Bronchial epithelial cell (primary cell): ENCODE measurements at places on chromosomes 1 and 21.

- DNase-seq, result no peak
These were observed 7.5 kb downstream of the LRRC8C start for GRCh38 chr1:89640440-89640839.

DNA sequence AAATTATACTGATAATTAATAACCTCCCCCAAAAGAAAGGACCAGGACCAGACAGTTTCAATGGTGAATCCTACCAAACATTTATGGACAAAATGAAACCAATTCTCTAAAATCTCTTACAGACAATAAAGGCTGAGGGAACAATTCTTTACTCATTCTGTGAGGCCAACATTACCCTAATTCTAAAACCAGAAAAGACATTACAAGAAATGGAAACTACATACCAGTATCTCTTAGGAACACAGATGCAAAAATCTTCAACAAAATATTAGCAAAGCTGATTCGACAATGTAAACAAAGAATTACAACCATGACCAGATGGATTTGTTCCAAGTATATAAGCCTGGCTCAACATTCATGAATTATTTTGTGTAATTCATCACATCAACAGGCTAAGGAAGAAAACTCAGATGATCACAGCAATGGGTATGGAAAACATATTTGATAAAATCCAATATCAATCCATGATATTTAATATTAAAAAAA lies 8.6 kb downstream of the TMED5 start:
- DNase-seq, result no peak

- DNase-seq, result no peak
These were observed 123.9 kb upstream of the KRTAP19-8 start for GRCh38 chr21:31162079-31162699.

DNA sequence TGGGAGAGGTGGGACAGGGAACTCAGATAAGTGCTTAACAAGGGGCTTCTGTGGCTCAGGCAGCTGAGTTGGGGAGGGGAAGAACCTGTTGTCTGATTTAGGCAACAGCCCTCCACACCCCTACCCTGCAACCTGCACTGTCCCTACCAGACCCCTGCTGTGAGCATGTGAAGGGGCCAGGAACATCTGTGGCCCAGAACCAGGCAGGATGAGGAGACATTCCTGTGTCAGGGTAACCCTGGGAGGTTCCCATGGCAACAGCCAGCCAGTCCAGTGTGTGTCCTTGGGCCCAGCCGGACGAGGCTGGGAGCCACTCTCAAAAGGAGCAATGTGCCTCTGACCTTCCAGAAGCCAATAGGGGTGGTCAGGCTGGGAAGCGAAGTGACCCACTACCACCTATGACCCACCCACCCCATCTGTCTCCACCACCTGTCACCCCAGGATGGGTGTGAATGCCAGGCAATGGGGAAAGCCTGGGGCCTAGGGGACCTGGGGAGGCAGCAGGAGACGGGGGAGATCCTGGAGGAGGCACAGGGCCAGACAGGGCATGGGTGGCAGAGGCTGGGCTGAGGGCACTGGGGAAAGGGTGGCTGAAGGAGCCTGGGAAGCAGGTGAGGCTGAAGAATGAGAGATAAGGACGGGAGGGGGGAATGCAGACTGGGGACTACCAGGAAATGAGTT lies 5.0 kb upstream of the PMVK start:
- DNase-seq, result no peak

- no peak for DNase-seq
These were observed 639 bp downstream of the NUP133 start for GRCh38 chr1:229507502-229507901.

DNA sequence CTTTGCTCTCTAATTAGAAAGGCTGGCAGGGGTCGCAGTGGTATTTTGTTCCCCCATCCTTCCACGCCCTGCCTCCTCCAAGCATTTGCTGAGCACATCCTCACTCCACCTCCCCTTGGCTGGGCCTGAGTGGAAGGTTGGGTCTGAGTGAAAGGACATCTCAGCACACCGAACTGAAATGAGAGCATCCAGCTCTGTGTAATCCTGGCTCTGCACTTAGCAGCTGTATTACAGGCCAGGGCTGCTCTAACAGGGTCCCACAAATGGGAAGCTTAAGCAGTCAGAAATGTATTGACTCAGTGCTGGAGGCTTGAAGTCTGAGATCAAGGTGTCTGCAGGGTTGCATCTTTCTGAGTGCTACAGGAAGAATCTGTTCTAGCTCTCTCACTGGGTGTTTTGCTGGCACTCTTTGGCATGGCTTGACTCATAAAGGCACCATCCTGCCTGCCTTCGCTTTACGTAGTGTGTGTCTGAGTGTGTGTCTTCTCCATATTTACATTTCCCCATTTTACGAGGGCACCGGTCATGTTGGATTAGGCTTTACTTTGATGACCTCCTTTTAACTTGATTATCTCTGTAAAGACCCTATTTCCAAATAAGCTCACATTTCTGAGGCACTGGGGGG lies 48.5 kb upstream of the IGSF21 start:
- DNase-seq, result no peak

GRCh38 chr1:182672487-182672836 lies 11.9 kb downstream of the RGS8 start:
- no peak for DNase-seq

- DNase-seq, result no peak
These were observed 808.6 kb downstream of the USP25 start for GRCh38 chr21:16538405-16538804.

DNA sequence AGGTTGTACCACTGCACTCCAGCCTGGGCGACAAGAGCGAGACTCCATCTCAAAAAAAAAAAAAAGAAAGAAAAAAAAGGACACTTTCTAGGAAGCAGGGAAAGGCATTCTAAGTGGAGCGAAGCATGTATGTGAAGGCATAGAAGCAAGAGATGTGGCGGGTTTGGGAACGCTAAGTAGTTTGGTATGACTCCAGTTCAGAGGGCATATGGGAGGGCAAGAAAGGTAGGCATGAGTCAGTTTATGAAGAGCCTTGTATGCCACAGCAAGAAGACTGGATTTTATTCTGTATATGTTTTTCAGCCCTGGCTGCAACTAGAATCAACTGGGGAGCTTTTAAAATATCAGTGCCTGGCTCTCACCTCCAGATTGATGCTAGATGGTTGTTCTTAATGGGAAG lies 4.4 kb upstream of the ELOVL1 start:
- peak; percentile 63 for DNase-seq

DNA sequence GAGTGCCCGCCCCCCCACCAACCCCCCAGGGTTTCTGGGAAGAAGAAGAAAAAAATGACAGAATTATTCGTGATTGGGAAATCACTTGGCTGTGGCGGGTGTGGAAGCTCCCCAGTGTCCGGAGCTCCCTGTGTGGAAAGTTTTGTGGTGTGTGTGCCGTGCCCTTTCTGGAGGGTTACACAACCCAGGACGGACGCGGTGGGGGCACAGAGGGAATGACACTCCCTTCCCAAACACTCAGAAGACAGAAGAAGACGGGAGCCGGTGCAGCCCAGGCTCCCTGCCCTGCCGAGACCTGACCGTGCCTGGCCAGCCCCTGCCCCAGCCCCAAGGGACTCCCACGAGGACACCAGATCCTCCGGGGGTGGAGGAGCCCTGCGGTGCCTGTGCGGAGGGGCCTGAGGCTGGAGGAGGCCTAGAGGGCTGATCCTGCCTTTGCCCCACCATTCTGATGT lies 33.0 kb upstream of the ADARB1 start:
- no peak for DNase-seq

DNA sequence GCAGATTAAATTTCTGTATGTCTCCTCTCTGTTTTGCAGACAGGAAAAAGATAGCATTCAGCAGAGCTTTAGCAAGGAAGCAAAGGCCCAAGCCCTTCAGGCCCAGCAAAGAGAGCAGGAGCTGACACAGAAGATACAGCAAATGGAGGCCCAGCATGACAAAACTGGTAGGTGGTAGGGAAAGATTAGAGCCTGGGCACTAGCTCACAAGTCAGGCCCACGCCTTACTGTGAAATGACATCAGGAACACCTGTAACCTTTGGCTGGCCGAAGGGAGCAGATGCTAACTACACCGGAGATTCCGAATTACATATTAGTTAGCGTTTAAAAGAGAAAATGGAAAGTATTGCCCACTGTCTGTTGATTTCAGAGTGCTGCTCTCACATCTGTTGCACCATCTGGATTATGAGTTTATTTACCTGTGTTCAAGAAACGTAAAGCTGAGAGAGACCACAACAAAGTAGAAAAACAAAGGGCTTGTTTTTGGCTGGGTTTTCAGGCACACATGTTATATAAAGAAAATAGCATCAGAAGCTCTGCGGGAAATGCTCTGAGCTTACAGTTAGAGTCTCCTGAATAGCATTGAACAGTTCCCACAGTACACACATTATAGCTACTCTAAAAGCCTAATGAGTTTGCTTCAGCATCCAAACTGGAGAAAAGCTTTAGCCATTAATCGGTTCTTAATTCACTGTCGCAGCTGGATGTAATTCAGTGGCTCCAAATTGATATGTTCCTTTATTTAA lies 160.0 kb downstream of the SDCCAG8 start:
- DNase-seq, result no peak

DNA sequence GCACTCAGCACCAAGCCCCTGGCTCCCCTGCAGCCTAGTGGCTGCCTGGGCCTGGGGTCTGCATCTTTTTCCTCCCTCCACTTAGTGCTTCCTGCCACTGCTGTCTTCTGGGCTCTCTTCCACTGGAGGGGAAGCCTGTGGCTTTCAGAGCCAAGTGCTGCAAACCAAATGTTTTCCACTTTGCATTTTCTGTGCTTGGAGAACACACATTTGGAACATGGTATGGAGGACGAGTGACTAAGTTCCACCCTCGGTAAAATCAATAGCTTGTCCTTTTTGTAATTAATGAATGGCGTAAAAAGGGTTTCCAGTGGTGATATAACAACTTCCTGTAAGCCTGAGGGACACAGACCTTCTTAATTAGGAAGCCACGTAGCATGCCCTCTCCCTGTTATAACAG lies 10.1 kb upstream of the GPR153 start:
- DNase-seq, result no peak

GRCh38 chr1:38758820-38759219 lies 100.8 kb downstream of the RRAGC start:
- DNase-seq, result no peak

DNA sequence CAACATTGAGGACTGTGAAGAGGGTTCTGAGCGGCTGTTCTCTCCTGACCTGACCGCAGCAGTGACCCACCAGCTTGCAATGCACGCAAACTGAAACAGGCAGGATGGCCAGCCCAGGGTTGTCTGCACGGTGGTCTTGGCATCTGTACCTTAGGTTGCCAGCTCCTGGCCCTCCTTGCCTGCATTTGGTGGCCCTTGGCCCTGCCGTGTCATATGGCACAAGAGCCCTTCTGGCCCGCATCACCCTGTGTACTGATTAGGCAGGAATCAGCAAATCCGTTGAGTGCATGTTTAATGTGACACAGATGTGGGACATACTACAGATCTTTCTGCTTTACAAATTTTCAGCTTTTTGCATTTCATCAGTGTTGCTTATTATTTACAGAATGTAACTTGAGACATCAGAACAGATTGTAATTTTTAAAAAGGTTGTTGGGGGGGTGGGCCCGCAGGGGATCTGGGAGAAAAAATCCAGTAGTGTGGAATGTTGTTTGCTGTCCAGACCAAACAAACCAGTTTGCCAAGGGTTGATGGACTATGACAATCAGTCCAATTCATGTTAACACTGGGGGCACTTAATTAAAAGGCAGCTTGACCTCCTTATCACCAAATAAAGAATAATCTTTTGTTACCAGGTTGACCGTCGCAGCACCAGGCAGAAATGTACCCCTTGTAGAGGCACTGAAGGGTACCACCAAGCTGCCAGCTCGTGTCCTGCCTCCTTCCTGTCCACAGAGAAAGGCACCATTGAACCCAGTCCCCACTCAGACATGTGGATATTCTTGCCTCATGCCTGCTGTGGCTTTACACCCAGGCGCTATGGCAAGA lies 132.6 kb downstream of the DHRS3 start:
- no peak for DNase-seq

DNA sequence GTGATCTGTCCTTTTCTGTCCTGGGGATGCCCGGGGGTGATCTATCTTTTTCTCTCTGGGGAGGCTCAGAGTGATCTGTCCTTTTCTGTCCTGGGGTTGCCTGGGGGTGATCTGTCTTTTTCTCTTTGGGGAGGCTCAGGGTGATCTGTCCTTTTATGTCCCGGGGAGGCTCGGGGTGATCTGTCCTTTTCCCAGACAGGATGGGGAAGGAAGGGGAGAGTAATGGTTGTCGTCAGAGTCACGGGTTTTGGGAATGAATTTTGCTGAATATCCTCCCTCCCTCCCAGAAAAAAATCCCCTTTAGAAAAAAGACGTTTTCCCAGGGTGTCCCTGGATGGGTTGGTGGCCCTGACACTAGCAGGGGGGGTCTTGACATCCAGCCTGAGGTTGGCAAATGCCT lies 91.5 kb downstream of the ARHGEF10L start:
- no peak for DNase-seq

- DNase-seq, result no peak
These were observed 310.1 kb downstream of the S1PR1 start for GRCh38 chr1:101546885-101547284.

DNA sequence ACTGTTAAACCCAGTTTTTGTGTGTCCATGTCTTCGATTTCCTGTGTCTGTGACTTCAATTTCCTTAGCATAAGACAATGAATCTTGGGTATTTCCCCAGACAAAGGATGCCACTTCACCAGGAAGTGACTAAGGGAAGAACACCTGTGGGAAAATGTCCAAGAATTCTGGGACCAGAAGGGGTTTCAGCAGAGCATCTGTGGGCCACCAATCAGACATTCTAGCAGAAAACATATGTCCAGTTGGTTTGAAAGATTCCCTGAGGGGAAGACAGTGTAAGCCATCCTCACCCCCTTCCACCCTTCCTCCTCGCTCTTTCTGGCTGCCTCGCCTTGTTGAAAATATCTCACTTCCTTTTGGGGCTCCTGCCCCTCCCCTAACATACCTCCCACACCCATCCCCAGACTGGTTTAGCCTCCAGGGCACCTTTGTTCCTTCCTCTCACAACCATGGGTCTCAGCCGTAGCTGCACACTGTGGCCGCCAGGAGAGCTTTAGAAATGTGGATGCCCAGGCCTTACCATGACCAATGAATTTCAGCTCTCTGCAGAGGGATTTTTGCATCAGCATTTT lies 25.5 kb upstream of the IFNAR1 start:
- peak; percentile 72 for DNase-seq

- DNase-seq, result peak; percentile 66
These were observed 133.4 kb downstream of the COP1 start for GRCh38 chr1:176073524-176074157.

DNA sequence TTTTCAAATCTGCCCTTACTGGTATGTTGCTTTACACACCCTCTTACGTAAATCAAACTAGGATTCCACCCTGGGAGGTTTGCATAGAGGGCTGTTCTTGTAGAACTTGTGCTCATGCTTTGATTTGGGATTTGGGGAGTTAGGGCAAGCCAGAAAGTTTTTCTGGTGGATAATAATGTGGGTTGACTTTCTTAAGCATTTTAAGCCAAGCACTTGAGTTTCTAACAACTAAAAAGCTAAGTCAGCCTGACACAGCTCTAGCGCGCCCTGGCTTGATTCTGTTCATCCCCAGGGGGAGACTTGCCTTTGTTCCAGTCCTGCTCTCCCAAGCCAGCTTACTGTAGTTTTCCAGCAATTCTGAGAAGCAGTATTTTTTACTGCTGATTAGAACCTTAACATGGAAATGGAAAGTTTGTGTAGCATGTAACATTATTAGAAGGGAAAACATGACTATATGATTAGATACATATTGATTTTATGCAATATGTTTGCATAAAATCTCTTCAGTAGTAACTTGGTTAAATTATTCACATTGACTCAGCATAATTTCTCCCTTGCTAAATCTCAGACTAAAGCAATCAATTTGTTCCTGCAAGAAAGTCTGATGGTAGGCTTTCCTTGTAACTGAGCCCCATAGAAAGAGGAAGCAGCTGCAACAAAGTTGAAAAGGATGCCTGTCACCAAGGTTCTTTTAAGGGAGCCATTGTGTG lies 11.0 kb upstream of the PGD start:
- peak; percentile 81 for DNase-seq
